PC-3 (cell line): ENCODE measurements at places on chromosomes 6 and 20. TPM values are rescaled to one million over a fixed set of nuclear protein-coding genes. Genes with fewer than 3 reads are reported as not detected.

ADGRF1 gene
- 82.6 and 104 TPM in 2 replicates for total RNA-seq

WFDC2 gene
- not detected in 2 replicates for total RNA-seq

DCBLD1 gene
- total RNA-seq: 31.1 and 35.9 TPM in 2 replicates

DOK5 gene
- not detected in 2 replicates for total RNA-seq

CCM2L gene
- not detected in 2 replicates for total RNA-seq

SUMO4 gene
- 0.69 TPM in 1 of 2 replicates, not detected in the other for total RNA-seq

WDR46 gene
- 104 and 146 TPM in 2 replicates for total RNA-seq

LPIN3 gene
- total RNA-seq: 24.1 and 27.9 TPM in 2 replicates

GJA10 gene
- not detected in 2 replicates for total RNA-seq

NRN1 gene
- total RNA-seq: not detected in 2 replicates

ELOVL4 gene
- 1.1 and 1.6 TPM in 2 replicates for total RNA-seq

THBS2 gene
- 0.52 TPM in 1 of 2 replicates, not detected in the other for total RNA-seq
